ENCODE measurements at places on chromosomes 7 and 10. TPM values are rescaled to one million over a fixed set of nuclear protein-coding genes. Genes with fewer than 3 reads are reported as not detected.

Gene AHCYL2
- 6.9 TPM for total RNA-seq

Gene OR2F1
- not detected for total RNA-seq

Gene SHTN1
- 2.4 TPM for total RNA-seq

Gene C10orf67
- not detected for total RNA-seq

Gene KCND2
- total RNA-seq: not detected

Measured in cardiac ventricle fibroblast (primary cell).